ENCODE measurements at places on chromosomes 2 and 18. TPM values are rescaled to one million over a fixed set of nuclear protein-coding genes. Genes with fewer than 3 reads are reported as not detected.

The PPIL3 gene
- 22.1 TPM for polyA plus RNA-seq

DNA sequence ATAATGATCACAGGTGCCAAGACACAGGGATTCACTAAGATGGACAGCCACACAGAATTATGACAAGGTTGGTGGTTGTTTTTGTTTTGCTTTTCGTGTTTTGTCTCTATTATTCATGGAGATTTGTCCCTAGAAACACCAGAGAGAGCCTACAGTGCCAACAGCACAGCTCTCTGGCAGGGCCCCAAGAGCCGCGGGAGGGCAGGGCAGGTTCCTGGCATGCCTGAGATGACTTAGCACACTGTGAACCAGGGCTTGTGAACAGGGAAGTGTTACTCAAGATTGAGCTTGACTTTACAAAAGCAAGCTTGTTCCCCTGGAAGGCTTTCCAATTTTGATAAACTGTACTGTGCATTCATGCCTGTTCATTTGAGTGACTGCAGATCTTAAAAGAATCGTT is 437.4 kb upstream of the SALL3 start:
- H3K27me3 ChIP-seq = no peaks in the 10 kb centered on the region
- no peak overlapping the region for H3K27ac ChIP-seq
- DNase-seq = no peak
- no peaks in the 10 kb centered on the region for H3K4me1 ChIP-seq

- no peaks in the 10 kb centered on the region for H3K27me3 ChIP-seq
- H3K27ac ChIP-seq = no peak overlapping the region
- DNase-seq = no peak
- H3K36me3 ChIP-seq = no peaks in the 10 kb centered on the region
These were observed 164.8 kb downstream of the WDR7 start for GRCh38 chr18:56815926-56816325.

The GREB1 gene
- 0.19 TPM for polyA plus RNA-seq

GRCh38 chr2:155456222-155456621 is 757.7 kb downstream of the KCNJ3 start:
- no peaks in the 10 kb centered on the region for H3K4me1 ChIP-seq
- no peaks in the 10 kb centered on the region for H3K36me3 ChIP-seq
- no peak overlapping the region for H3K4me3 ChIP-seq
- no peak overlapping the region for H3K27ac ChIP-seq
- no peaks in the 10 kb centered on the region for H3K27me3 ChIP-seq

DNA sequence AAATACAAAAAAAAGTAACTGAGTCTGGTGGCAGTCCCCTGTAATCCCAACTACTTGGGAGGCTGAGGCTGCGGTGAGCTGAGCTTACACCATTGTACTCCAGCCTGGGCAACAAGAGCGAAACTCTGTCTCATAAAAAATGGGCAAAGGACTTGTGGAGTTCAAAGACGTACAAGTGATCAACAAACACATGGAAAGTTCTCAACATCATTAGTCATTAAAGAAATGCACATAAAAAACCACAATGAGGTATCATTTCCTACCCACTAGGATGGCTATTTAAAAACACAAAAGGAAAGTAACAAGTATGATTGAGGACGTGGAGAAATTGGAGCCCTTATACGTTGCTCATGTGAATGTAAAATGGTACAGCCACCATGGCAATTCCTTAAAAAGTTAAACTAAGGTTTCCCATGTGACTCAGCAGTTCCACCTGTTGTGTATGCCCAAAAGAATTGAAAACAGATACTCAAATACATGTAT is 52.3 kb downstream of the RAB10 start:
- no peak overlapping the region for H3K27ac ChIP-seq
- H3K27me3 ChIP-seq = no peaks in the 10 kb centered on the region
- no peaks in the 10 kb centered on the region for H3K36me3 ChIP-seq
- no peak overlapping the region for H3K4me3 ChIP-seq

DNA sequence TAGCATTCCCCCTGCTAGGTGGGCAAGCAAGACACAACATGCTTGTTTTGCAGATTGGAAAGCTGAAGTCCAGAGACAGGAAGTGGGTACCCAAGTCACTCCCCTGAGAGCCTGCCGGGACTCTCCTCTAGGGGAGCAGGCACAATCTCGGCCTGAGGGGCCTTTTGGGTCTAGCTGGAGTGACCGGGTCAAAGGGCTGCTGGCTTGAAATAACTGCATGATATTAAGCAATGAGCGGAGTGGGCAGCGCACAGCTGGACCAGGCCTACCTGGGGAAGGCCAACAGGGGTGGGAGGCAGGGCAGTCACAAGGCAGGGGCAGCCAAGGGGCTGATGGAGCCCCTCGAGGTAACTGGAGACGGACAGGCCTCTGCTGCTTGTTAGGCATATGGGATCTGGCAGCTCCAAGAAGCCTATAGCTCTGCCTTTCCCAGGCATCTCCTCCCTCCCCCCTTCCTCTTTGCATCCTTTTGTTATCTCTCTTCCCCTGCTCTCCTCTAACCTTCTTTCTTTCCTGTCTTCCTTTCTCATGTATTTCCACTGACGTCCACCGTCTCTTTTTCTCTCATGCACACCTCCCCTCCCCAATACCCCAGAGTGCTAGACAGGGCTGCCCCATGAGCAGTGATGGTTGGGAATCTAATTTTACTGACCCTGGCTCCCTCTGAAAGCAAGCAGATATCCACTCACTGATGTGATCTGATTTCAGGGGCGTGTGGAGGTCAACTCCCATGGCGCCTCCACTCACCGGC is 237.5 kb downstream of the LOXHD1 start:
- H3K27ac ChIP-seq = no peak overlapping the region
- H3K27me3 ChIP-seq = no peaks in the 10 kb centered on the region
- DNase-seq = no peak
- H3K36me3 ChIP-seq = no peaks in the 10 kb centered on the region

The SERPINB3 gene
- not detected for polyA plus RNA-seq

DNA sequence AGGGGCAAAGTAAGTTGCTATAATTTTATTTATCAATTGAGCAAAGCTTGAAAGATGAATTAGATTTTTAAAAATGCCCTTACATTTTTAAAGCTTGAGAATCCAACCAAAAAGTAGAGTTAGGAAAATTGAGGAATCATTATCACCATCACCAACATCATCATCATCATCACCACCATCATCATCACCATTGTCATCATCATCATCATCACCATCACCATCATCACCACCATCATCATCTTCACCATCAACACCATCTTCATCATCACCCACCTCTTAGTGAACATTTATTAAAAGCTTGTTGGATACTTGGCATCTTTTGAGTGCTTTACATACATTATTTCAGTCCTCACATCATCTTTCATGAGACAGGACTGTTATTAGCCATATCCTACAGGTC is 504.4 kb upstream of the TNP1 start:
- H3K27me3 ChIP-seq = no peaks in the 10 kb centered on the region
- no peak overlapping the region for H3K27ac ChIP-seq
- no peak overlapping the region for H3K4me3 ChIP-seq
- DNase-seq = no peak

DNA sequence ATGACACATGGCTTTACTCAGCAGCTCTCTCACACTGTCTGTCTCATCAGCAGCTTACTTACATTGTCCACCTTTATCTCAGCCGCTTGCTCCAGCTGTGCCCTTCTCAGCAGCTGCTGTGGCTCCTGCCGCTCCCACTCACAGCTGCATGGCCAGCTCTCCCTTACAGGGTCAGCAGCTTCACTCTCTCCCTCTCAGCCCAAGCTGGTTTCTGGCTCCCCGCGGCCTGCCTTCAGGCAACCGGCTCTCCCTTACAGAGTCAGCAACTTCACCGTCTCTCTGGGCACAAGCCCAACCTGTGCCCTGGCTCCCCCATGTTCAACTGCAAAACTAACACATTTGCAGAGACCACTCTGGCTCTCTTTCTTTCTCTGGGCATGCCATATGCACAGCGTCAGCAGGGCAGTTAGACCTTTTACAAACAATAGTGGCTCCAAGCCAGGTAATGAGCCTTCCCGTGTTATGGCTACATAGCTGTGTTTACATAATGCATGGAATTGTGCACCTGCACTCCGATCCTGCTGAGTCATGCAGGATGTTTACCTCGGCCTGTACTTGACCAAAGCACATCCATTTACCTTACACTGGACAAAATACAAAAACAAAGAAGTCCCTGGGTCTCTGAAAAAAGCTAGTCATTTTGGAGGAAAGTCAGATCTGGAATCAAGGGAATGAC is 167.3 kb downstream of the DOK6 start:
- H3K36me3 ChIP-seq = no peaks in the 10 kb centered on the region
- no peaks in the 10 kb centered on the region for H3K4me1 ChIP-seq
- H3K27me3 ChIP-seq = no peaks in the 10 kb centered on the region
- no peak overlapping the region for H3K4me3 ChIP-seq
- H3K27ac ChIP-seq = no peak overlapping the region

- no peak for DNase-seq
- H3K4me1 ChIP-seq = peaks cover 6% of the 10 kb centered on the region
- H3K27ac ChIP-seq = no peak overlapping the region
These were observed 19.8 kb upstream of the MARCHF4 start for GRCh38 chr2:216392018-216392562.

- no peak for DNase-seq
- H3K4me3 ChIP-seq = no peak overlapping the region
- H3K27me3 ChIP-seq = no peaks in the 10 kb centered on the region
- no peaks in the 10 kb centered on the region for H3K4me1 ChIP-seq
These were observed 477.5 kb downstream of the SLC4A3 start for GRCh38 chr2:220104871-220105351.

- no peak overlapping the region for H3K27ac ChIP-seq
- no peaks in the 10 kb centered on the region for H3K36me3 ChIP-seq
- no peak for DNase-seq
- H3K4me1 ChIP-seq = no peaks in the 10 kb centered on the region
- H3K4me3 ChIP-seq = no peak overlapping the region
- H3K27me3 ChIP-seq = peaks cover 3% of the 10 kb centered on the region
These were observed 62.9 kb upstream of the CYRIA start for GRCh38 chr2:16728351-16729136.

The DSG1 gene
- not detected for polyA plus RNA-seq

DNA sequence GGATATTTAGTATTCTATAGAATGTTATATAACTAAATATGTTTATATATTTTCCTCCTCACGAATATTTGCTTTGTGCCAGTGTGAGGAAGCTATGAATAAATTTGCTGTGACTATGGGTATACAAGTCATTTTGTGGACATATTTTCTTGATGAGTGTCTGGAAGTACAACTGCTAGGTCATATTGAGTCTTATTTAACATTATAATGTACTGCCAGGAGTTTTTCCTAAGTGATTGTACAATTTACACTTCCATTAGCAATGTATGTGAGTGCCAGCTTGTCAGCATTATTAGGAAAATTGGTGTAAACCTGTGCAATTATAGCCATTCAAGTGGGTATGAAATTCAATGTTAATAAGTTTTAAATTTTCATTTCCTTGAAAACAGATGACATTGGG is 1328.9 kb upstream of the TMEFF2 start:
- no peak overlapping the region for H3K27ac ChIP-seq
- H3K27me3 ChIP-seq = no peaks in the 10 kb centered on the region
- H3K36me3 ChIP-seq = no peaks in the 10 kb centered on the region
- H3K4me3 ChIP-seq = no peak overlapping the region
- no peak for DNase-seq

The ACOXL gene
- polyA plus RNA-seq = not detected

The TMEM17 gene
- polyA plus RNA-seq = 2.0 TPM

GRCh38 chr18:23735021-23735464 is 45.8 kb downstream of the LAMA3 start:
- no peaks in the 10 kb centered on the region for H3K27me3 ChIP-seq
- peak; percentile 7 for DNase-seq
- H3K27ac ChIP-seq = no peak overlapping the region
- H3K4me1 ChIP-seq = peaks cover 5% of the 10 kb centered on the region
- H3K4me3 ChIP-seq = no peak overlapping the region

- no peak for DNase-seq
- H3K27ac ChIP-seq = no peak overlapping the region
- H3K27me3 ChIP-seq = peaks cover 10% of the 10 kb centered on the region
- H3K4me1 ChIP-seq = peaks cover 4% of the 10 kb centered on the region
- no peaks in the 10 kb centered on the region for H3K36me3 ChIP-seq
- H3K4me3 ChIP-seq = no peak overlapping the region
These were observed 7.2 kb downstream of the FHOD3 start for GRCh38 chr18:36304723-36305122.

The TGFBRAP1 gene
- polyA plus RNA-seq = 22.3 TPM

DNA sequence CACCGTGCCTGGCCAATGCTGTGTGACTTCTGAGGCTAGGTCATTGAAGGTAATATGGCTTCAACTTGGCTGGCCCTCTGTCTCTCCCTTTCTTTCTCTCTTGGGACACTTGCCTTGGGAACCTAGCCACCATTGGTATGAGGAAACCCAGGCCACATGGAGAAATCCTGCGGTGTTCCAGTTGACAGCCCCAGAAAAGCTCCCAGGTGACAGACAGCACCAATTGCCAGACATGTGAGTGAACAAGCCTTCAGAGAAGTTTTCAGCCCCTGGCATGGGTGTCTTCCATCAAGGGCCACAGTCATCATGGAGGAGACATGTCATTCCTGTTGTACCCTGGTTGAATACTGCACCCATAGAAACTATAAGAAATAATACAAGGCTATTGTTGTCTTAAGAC is 186.6 kb downstream of the RAB3GAP1 start:
- H3K4me3 ChIP-seq = no peak overlapping the region
- no peak for DNase-seq
- H3K36me3 ChIP-seq = no peaks in the 10 kb centered on the region
- H3K27me3 ChIP-seq = no peaks in the 10 kb centered on the region

DNA sequence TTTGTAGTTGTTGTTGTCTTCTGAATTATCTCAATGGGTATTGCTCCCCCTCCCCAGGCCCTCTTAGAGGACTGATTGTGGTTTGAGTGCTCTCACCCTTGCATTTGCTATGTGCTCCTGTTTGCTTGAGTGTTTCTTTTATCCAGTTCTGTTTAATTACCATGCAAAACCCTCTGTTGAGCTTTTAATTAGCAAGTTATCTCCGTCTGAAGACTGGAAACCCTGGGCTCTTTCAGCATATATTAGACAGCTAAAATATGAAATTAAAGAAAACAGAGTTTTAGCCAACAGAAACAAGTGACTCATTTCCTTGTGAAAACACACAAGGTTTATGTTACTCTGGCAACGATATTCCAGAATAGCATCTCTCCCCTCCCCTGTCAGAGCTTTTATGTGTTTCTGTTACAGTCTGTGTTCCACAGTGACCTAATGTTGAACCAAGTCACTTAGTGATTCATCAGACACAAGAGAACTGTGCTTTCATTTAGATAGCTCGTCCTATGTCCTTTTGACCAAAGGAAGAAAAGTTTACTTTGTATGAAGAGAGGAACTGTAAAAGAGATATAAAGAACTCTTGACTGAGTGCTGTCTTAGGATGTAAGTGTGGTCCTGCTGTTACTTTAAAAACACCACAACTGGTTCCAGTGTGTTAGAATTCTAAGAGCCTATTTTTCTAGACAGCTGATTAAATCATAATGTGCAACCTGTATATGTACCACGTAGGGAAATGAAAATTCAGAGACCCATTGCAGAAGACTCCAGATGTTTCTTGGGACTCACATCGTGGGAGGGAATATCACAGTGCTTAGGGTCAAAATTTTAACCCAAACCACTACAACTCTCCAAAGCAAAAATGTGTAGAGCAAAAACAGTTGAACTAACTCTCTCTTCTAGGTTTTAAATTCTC is 172.8 kb upstream of the RBMS1 start:
- H3K27ac ChIP-seq = peak overlapping the region; percentile 89
- no peaks in the 10 kb centered on the region for H3K36me3 ChIP-seq
- DNase-seq = peak; percentile 99

- no peak overlapping the region for H3K4me3 ChIP-seq
- H3K27ac ChIP-seq = peak overlapping the region; percentile 28
- peak; percentile 93 for DNase-seq
- peaks cover 10% of the 10 kb centered on the region for H3K4me1 ChIP-seq
These were observed 136.5 kb downstream of the TXNL1 start for GRCh38 chr18:56501896-56502295.

GRCh38 chr2:197294260-197294659 is 16.3 kb downstream of the ANKRD44 start:
- H3K4me3 ChIP-seq = no peak overlapping the region
- H3K27ac ChIP-seq = no peak overlapping the region
- no peaks in the 10 kb centered on the region for H3K4me1 ChIP-seq
- H3K27me3 ChIP-seq = no peaks in the 10 kb centered on the region

The RASGRP3 gene
- polyA plus RNA-seq = 16.0 TPM
